ENCODE measurements at places on chromosomes 4 and X. TPM values are rescaled to one million over a fixed set of nuclear protein-coding genes. Genes with fewer than 3 reads are reported as not detected.

DNA sequence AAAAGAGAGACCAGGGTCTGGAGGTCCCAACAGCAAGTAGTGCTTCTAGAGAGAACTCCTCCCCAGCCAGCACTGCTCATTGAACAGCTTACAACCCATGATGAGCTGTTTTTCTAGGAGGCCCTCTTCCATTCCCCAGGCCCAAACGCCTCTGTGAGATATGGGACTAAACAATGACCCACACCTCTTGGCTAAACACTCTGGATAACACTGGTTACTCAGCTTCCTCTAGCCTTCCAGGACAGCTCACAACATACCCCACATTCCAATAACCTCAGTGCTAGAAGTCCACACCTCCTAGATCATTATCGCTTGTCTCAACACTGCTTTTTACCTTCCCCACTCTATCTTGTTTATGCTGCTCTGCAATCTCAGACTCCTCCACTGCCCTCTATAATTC, 35.4 kb upstream of the PGRMC2 start:
- DNase-seq = no peak

GRCh38 chr4:157389741-157390140, 169.2 kb downstream of the GRIA2 start:
- DNase-seq = no peak

DNA sequence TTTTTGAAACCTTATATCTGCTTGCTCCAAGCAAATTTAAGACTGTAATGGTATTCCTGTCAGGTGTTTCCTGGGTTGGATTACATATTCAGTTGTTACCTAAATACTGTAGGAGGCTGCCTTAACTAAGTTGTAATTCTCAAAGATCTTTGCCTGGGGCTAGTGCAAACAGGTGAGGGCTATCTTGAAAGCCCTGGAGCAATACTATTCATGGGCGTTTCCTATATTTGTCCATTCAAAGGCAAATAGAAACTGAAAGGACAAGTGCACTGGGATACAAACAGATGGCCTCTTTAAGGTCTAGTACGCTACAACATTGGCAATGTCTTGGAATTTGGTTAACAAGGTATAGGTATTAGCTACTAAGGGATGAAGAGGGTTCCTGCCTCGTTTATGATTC, 84.1 kb upstream of the CT45A1 start:
- no peak for DNase-seq

DNA sequence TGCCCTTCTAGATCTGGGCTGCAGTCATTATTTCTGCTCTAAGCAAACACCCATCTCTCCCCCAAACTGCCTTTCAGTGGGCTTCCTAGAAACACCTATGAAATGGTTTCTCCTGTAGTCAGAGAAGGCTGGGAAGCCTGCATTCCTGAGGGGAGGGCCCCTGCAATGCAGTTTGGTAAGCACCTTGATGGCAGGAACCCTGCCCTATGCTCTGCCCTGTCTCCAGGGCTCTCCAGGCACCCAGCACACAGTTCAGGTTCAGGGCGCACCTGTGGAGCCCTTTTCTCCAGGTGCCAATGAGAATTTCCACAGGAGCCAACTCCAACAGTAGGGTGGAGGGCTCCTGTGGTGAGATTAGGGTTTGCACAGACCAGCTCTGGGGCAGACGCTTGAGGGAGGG, 69.1 kb upstream of the FBXW7 start:
- no peak for DNase-seq

DNA sequence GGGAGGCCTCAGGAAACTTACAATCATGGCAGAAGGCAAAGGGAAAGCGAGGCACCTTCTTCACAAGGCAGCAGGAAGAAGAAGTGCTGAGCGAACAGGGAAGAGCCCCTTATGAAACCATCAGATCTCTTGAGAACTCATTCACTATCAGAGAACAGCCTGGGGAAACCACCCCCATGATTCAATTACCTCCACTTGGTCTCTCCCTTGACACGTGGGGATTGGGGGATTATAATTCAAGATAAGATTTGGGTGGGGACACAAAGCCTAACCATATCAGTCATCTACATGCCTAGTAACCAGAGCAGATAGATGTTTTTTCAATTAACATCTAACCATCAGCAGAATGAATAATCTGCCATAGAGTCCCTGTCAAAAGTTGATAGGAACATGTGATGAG, 30.4 kb downstream of the FAM13A start:
- DNase-seq = no peak

- DNase-seq = no peak
These were observed 68.6 kb upstream of the QRFPR start for GRCh38 chr4:121449416-121449815.

GRCh38 chr4:102778720-102779119, 18.0 kb upstream of the MANBA start:
- DNase-seq = peak; percentile 65

DNA sequence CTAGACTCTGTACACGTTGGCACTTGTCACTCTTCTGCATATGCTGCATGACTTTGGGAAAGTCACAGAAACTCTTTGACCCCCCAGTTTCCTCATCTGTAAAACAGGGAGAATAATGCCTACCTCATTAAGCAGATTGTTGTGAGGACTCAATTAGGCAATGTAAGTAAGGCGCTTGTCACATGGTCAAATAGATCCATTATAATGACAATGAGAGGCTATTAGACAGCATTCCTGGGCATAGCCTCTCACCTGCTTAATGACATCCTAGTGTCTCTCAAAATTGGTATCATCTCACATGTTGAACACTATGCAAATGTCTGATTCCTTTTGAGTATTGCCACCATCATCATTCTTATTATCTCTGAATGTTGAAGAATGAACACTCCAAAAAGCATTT, 172.6 kb upstream of the JADE1 start:
- no peak for DNase-seq

DNA sequence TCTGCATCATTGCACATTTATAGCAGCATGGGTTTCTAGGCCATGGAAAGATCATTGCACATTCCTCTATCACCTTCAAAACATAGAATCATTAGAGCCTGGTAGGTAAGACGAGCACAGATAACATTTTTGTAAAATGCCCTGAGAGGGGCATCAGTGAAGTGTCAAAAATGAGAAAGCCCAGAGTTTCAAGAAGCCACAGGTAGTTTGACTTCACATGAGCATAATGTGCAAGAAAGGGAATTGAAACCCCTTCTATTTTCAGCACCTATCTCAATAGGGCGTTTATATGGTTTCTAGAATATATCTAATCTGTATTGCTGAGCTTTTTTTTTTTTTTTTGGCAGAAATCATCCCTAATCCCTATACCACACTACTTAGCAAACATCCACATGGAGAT, 2441.7 kb downstream of the ARAP2 start:
- no peak for DNase-seq

DNA sequence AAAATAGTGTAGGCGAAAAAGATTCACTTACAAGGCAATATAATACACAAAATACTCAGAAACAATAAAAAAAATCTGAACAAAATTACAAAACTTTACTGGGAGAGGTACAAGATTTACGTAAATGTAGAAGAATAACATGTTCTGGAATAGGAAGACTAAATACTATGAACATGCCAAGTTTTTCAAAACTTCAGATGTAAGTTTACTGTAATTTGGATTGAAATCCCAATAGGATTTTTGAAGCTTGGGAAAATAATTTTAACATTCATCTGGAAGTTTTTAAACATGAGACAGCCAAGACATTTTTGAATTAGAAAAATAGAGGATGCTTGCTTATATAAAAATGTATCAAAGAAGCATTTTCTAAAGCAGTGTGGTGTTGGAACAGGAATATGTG, 30.5 kb upstream of the CT83 start:
- no peak for DNase-seq

GRCh38 chrX:37813570-37813969, 33.7 kb downstream of the CYBB start:
- DNase-seq = no peak

DNA sequence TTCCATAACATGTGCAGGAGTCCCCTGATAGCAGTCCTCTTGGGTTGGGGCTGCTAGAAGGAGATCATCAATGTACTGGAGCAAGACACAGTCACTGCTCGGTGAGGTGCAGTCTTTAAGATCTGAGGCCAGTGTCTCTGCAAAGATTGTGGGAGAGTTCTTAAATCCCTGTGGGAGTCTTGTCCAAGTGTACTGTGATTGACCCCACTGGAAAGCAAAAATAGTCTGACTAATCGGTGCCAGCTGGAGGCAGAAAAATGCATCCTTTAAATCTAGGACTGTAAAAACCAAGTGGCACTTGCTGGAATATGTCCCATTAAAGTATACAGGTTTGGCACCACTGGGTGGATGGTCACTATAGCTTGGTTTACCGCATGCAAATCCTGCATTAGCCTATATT, 31.1 kb downstream of the SULT1E1 start:
- no peak for DNase-seq

DNA sequence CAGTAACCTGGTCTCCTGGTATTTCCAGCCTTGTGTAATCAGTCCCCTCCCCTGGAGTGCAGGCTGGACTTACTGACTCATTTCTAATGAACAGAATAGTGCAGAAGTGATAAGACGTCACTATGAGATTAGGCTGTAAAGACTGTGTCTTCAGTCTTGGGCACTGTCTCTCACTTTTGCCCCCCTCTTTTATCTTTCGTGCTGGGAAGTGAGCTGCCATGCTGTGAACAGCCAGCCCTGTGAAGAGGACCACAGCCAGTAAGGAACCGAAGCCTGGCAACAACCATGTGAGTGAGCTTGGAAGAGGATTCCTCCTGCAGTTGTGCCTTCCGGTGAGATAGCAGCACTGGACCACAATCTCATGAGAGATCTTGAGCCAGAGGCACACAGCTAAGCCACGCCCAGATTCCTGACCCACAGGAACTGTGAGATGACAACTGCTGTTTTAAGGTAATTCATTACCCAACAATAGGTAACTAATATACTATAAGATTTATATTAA, 67.5 kb upstream of the GPR34 start:
- no peak for DNase-seq

DNA sequence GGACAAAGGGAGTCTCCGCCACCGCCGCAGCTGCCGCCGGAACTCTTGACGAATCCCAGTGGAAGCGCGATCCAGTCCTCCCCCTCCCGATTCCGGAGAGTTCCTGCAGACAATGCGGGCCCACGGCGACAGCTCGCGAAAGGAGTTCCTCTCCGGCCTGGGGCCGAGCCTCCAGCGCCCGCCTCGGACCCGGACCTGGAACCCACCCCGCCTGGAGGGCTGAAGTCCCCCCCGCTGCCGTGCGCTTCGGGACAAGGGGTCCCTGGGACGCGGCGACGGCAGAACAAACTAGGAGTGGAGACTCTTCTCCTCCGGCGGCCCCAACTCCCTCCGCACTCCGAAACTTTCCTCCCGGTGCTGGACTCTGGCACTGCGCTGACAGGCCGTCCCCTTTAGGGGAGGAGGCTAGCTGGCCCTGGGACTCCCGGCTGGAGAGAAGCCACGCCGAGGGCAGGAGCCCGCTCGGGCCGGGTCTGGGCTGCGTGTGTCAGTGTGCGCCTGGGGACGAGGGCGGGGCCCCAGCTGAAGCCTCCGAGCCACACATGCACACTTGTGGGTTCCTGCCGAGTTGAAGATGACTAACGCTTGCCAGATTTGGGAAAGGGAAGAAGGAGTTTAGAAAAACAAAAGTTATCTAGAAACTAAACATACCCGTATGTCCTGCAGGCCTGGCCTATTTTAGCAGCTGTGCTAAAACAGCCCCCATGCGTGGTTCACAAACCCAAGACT, at the start of gene ANTXR2:
TSS of gene ANTXR2 (minus strand) at position 486 of the 729 bp plus-strand sequence. CDS start 669 bp downstream, outside the sequence.
- peak; percentile 93 for DNase-seq

- no peak for DNase-seq
These were observed 141.0 kb downstream of the TSPAN5 start for GRCh38 chr4:98517218-98518021.

DNA sequence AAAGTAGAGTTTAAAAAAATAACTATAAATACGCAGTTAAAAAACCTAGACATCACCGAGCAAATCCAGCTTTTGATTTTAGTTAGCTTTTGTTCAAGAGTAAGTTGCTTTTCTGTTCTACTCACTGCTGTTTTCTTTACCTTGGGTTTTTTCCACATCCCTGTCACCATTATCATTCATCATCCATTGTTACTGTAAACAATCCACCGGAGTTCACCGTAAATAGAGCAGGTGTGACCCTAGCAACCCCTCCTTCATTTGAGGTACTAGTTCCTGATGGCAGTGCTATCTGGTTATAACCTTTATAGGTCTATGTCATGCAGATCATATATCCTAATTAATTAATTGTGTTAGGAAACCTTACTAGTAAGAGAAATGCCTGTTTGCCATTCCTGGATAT, 43.0 kb upstream of the TEX13D start:
- DNase-seq = no peak

- DNase-seq = no peak
These were observed 156.9 kb downstream of the NLGN4X start for GRCh38 chrX:6071731-6072130.

GRCh38 chrX:16436348-16437188, 213.4 kb upstream of the S100G start:
- DNase-seq = peak; percentile 60

DNA sequence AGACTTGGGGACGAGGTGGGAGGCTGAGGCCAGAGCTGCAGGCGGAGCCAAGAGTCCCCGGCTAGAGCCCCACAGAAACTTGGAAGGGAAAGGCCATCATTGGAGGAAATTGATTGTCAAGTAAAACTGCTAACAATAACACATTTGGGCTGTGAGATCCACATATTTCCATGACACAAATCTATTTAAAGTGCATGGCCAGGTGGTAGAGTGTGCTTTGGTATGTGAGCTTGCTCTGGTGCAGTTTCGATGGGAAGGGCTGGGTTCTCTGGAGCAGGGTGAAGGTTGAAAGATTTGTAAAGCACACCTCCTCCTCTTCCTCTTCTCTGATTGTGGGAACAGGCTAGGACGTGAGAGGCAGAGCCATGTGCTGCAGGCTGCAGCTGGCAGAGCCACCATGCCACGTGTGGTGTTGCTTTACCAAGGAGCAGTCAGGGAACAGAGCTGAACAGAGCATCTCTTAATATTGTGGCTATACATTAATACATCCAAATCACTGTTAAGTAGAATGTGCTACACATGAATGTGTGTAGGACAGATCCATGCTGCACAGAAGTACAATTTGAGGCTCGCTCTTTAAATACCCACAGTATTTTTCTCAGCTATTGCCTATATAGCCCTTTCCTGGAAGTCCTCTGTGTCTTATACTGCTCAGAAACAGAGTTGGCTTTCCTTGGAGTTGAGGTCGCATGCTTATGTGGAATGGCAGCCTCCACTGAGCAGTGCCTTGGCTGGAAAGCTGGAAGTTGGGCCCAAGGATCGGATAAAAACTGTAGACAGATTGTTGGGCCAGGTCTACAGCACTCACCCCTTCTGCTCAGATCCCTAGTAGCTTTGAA, 37.7 kb downstream of the FHDC1 start:
- DNase-seq = no peak

Gene SNCA
- 2.0 TPM for total RNA-seq

Gene CLNK
- not detected for total RNA-seq

Gene SLITRK4
- total RNA-seq = 0.09 TPM

Gene DAPP1
- 0.51 TPM for total RNA-seq

All from right lobe of liver (tissue), 6 donors.